T-helper 1 cell treated with Interleukin-12 subunit alpha and Interleukin-12 subunit beta and Interleukin-4 antibody, amounts not matched to agents 30 ng/mL and 1 ng/mL, for 36 hours (primary cell): ENCODE measurements at places on chromosomes 11 and 22. TPM values are rescaled to one million over a fixed set of nuclear protein-coding genes. Genes with fewer than 3 reads are reported as not detected.

LGALS1 gene
- total RNA-seq: 791 and 792 TPM in 2 replicates

SLC43A1 gene
- 12.9 and 14.1 TPM in 2 replicates for total RNA-seq

LRP5 gene
- total RNA-seq: 27.6 and 29.5 TPM in 2 replicates

NXPE2 gene
- total RNA-seq: not detected in 2 replicates

LAMTOR1 gene
- 81.5 and 82.6 TPM in 2 replicates for total RNA-seq

DDI1 gene
- not detected in 2 replicates for total RNA-seq

APOC3 gene
- not detected in 2 replicates for total RNA-seq

FXYD6 gene
- not detected in 2 replicates for total RNA-seq

OR8D1 gene
- total RNA-seq: not detected in 2 replicates

NAALADL1 gene
- 14.1 and 14.4 TPM in 2 replicates for total RNA-seq

CPSF7 gene
- 115 and 119 TPM in 2 replicates for total RNA-seq

FGF19 gene
- total RNA-seq: not detected in 2 replicates

SLC22A6 gene
- not detected in 2 replicates for total RNA-seq
